ENCODE measurements at places on chromosomes 1 and 21.

DNA sequence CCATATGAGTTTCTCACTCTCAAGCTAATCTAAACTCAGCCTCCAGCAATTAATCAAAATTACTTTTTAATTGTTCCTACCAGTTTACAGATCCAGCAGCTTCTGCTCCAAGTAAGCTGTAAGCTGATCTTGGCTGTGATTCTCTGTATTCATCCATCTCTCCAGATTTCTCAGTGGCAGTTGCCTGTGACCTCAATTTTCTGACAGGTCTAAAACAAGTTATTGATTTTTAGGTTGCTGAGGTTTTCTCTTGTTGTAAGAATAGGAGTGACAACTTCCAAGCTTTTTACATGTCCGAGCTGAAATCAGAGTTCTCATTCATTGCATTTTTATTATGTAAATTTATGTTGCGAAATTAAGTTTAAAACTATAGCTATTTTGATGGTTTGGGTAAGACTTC, 1044.4 kb downstream of the PLA2G4A start:
- no peak for DNase-seq

- DNase-seq, result no peak
Measured at GRCh38 chr1:208167261-208167869, 76.8 kb downstream of the PLXNA2 start.

- no peak for DNase-seq
Measured at GRCh38 chr1:71001624-71002023, 46.0 kb downstream of the PTGER3 start.

- no peak for DNase-seq
Measured at GRCh38 chr1:206804156-206804737, 32.0 kb upstream of the IL10 start.

- no peak for DNase-seq
Measured at GRCh38 chr1:220786057-220786336, 716 bp upstream of the MTARC1 start.

DNA sequence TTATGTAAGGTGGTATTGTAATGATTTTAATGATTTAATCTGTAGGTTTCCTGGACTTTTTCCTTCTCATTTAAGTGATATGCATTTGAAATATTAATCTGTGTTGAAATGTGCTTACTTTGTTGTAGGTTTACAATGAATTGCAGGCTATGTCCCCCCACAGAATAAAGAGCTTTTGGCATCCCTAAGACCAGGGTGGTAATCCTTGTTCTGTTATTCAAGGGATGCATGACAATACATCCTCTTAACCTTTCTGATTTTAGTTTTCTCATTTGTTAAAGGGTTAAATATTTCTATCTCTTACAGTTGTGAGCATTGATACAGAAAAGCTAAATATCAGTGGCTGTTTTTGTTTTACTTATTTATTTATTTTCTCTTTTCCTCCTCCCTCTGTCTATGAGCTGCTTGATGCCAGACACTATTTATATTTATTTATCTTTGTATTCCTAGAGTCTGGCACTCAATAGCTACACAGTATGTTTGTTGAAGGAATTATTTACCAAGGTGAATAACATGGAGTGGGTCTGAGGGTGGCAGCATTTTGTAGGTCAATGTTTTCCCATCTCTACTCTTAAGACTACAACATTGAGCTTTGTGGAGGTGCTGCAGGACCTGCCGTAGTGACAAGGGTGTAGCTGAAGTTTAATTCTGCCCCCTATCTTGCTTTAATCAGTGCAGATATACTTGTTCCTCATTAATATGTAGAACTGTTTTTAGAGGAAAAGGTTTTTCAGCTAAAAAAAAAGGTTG, 19.9 kb upstream of the ADGRL2 start:
- no peak for DNase-seq

Measured in activated CD4-positive, alpha-beta T cell treated with anti-CD3 and anti-CD28 coated beads, Interleukin-2, amount 50 U/mL, for 16 hours (primary cell).